ENCODE measurements at places on chromosomes 13 and 19. TPM values are rescaled to one million over a fixed set of nuclear protein-coding genes. Genes with fewer than 3 reads are reported as not detected.

C19orf44 gene
- total RNA-seq: 8.6 TPM

C3 gene
- 3,831 TPM for total RNA-seq

LAIR1 gene
- 41.9 TPM for total RNA-seq

SBSN gene
- not detected for total RNA-seq

FXYD5 gene
- total RNA-seq: 84.5 TPM

- no peak overlapping the region for H3K27ac ChIP-seq
- H3K4me3 ChIP-seq: no peak overlapping the region
- no peak for DNase-seq
- no peaks in the 10 kb centered on the region for H3K27me3 ChIP-seq
Observed at GRCh38 chr13:24618011-24618955, 61.9 kb upstream of the ATP12A start.

- no peak overlapping the region for H3K4me3 ChIP-seq
- no peak for DNase-seq
- H3K36me3 ChIP-seq: no peaks in the 10 kb centered on the region
- no peaks in the 10 kb centered on the region for H3K27me3 ChIP-seq
- H3K4me1 ChIP-seq: peaks cover 34% of the 10 kb centered on the region
Observed at GRCh38 chr19:12784394-12784870, 6.9 kb upstream of the JUNB start.

DNA sequence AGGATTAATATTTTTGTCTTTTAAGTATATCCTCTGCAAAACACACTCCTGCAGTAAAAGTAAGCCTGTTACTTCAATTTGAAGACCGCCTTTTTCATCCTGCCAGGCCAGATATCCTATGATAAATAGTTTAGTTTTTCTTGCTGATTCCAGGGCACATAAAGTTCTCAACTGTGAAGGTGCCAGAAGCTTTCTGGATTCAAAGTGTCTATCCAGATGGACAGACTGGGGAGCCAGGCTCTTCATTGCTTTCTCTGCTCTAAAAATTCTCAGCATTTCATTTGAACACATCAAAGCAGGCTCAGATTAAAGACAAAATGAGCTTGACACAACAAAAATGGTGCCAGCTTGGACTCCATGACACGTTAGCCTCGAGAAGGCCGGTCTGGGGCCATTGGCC lies 53.6 kb upstream of the UBL3 start:
- no peaks in the 10 kb centered on the region for H3K36me3 ChIP-seq
- DNase-seq: no peak
- no peak overlapping the region for H3K4me3 ChIP-seq
- no peaks in the 10 kb centered on the region for H3K27me3 ChIP-seq

DNA sequence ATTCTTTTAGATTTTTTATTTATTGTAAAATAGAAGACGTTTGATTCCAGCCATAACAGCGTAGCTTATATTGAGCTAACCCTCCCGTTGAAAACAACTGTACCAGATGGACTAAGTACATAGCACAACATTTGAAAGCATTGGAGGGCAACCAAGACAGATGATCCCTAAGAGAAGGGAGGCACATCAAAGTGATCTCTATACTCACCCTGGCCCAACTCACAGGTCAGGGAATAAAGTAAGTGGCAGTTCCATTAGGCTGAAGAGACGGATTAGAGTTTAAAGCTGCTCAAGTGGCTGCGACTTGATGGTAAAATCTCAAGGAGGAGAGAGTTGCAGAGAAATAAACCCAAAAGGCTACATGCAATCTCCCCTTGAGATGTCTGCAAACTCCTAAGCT lies 65.1 kb upstream of the ITM2B start:
- H3K36me3 ChIP-seq: no peaks in the 10 kb centered on the region
- H3K27ac ChIP-seq: no peak overlapping the region
- no peaks in the 10 kb centered on the region for H3K4me1 ChIP-seq
- H3K27me3 ChIP-seq: no peaks in the 10 kb centered on the region

DNA sequence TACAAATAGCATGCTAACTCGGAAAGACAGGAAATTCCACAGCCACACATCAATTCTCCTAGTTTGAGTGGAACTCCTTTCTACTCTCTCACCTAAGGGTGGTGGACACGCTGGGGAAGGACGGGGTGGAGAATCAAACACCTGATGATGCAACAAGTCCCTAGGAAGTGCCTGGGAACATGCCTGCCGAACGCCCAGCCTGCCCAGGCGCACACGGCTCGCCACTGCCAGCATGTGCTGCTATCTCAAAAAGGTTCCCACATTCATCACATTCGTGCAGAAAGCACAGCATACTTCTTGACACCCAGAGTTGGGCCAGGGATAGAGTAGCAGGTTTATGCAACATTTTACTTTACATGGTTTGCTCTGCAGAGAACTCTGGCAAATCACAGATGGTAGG lies 164.6 kb downstream of the ABCC4 start:
- no peaks in the 10 kb centered on the region for H3K27me3 ChIP-seq
- DNase-seq: no peak
- no peaks in the 10 kb centered on the region for H3K4me1 ChIP-seq

- no peaks in the 10 kb centered on the region for H3K27me3 ChIP-seq
- H3K27ac ChIP-seq: peak overlapping the region; percentile 88
- no peak overlapping the region for H3K4me3 ChIP-seq
- peaks cover 16% of the 10 kb centered on the region for H3K4me1 ChIP-seq
Observed at GRCh38 chr13:40985381-40986100, 33.6 kb downstream of the ELF1 start.

DNA sequence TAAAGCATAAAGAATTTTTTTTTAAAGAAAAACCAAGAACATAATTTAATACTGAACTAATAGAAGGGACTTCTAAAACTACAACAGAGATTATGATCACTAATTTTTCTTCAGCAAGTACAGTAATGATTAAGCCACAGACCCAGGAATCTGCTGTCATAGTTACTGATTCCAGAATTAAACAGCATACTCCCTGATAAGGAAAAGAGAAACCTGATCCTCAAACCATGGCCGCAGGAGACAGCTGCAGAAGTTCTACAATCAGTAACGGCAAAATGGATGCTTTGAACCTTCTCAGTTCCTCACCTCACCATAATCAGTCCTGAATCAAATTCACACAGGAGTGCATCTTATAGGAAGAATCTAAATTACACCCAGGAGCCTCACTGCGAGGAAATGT lies 939.0 kb upstream of the SLITRK1 start:
- no peaks in the 10 kb centered on the region for H3K4me1 ChIP-seq
- no peaks in the 10 kb centered on the region for H3K27me3 ChIP-seq
- H3K4me3 ChIP-seq: no peak overlapping the region
- H3K36me3 ChIP-seq: no peaks in the 10 kb centered on the region
- no peak for DNase-seq

DNA sequence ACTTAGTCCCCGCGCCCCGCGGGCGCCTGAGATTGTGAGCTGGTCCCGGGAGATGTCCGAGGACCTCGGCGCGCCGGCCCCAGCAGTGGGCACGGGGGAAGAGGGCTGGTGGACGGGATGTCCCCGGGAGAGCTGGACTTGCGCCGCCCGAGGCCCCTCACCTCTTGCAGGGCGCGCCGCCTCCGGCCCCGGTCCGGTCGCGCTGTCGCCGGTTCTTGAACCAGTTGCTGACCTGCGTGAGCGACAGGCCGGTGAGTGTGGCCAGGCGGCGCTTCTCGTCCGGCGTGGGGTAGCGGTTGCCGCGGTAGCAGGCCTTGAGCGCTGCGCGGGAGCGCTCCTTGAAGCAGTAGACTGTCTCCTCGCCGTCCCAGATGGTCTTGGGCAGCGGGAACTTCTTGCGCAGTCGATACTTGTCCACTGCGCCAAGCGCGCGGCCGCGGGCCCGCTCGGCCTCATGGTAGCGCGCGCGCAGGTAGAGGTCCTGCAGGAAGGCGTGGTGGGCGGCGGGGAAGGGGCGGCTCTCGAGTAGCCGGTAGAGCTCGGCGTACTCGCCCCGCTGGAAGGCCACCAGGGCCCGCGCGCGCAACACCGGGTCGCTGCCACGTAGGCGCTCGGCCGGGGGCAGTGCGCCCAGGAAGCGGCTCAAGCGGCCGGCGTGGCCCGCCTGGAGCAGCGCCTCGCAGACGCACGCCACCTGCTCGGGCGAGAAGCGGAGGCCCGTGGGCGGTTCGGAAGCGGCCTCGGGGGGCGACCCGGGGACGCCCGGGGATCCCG lies 984 bp downstream of the SIX5 start:
- H3K36me3 ChIP-seq: no peaks in the 10 kb centered on the region
- H3K4me1 ChIP-seq: peaks cover 9% of the 10 kb centered on the region
- peak; percentile 89 for DNase-seq
- H3K27me3 ChIP-seq: no peaks in the 10 kb centered on the region

- DNase-seq: peak; percentile 95
- peaks cover 14% of the 10 kb centered on the region for H3K4me1 ChIP-seq
- no peaks in the 10 kb centered on the region for H3K27me3 ChIP-seq
- H3K4me3 ChIP-seq: peak within 1 kb of the TSS; percentile 80
- peaks cover 2% of the 10 kb centered on the region for H3K36me3 ChIP-seq
- H3K27ac ChIP-seq: peak within 1 kb of the TSS; percentile 89
Observed at GRCh38 chr19:16076154-16076957, at the start of gene TPM4. TSS of gene TPM4 (plus strand) at chr19:16076495. CDS start at chr19:16076566, 71 bp downstream.

DNA sequence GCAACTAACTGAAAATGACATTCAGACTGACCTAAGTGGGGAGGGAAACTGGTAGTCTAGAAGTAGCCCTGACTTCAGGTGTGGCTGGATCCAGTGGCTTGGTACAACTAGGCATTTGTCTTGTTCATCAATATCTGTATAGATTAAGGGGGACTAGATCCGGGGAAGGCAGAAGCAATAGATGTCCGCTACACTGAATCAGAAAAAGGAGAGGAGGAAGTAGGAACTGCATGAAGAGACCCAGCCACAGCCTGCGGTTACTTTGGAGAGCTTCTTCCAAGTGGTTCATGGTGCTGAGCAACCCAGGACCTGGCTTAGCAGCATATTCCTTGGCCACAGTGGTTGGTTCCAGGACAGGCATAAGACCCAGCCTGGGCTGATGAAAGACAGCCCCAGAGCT lies 9.9 kb upstream of the PRODH2 start:
- no peaks in the 10 kb centered on the region for H3K36me3 ChIP-seq
- H3K4me3 ChIP-seq: no peak overlapping the region

GRCh38 chr19:34910770-34911169 lies 15.9 kb upstream of the ZNF30 start:
- H3K27me3 ChIP-seq: peaks cover 2% of the 10 kb centered on the region
- no peaks in the 10 kb centered on the region for H3K4me1 ChIP-seq
- H3K36me3 ChIP-seq: no peaks in the 10 kb centered on the region
- H3K4me3 ChIP-seq: no peak overlapping the region
- H3K27ac ChIP-seq: no peak overlapping the region
- DNase-seq: no peak

DNA sequence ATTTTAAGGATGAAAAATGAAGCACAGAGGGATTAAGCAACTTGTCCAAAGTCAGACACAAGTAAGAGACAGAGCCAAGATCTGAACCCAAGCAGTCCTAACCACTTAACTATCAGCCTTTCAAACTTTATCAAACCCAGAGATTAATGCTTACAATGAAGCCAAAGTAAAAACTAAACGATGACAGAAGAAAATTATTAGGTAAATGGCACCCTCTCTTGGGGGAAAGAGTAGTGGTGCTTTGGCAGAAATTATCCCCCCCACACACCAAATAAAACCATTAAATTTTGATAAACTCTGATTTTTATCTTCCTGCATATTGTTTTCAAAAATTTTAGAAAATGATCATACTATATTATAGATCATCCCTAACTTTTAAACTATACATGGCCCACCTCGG lies 329.2 kb downstream of the SLC7A1 start:
- H3K36me3 ChIP-seq: no peaks in the 10 kb centered on the region
- no peak overlapping the region for H3K27ac ChIP-seq
- no peaks in the 10 kb centered on the region for H3K27me3 ChIP-seq
- DNase-seq: no peak
